Activated T-helper 9 cell treated with anti-CD3 and anti-CD28 coated beads, Interleukin-2, amount 50 U/mL, for 16 hours (primary cell): ENCODE measurements at places on chromosomes 2 and 18.
A peak's percentile ranks its signal among the peaks of the same experiment; 100 is the strongest.

GRCh38 chr2:187124529-187124928 lies 275.6 kb upstream of the ZSWIM2 start:
- DNase-seq, result no peak

DNA sequence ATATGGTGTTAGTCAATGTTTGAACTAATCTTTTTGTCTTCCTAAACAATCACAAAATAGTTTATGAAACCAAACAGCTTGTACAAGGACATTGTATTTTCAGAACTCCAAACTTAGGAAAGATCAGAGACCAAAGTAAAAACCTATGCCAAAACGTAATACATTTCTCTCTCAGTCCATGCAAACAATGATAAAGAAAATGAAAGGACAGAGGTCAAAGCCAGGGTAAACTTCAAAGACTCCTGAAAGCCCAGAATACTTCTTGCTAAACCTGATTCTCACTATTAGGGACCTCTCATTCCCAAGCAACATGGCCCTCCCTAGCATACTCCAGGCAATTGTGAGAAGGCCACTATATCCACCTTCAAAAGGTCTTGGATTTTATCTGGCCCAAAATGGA lies 105.1 kb upstream of the GALNT5 start:
- DNase-seq, result no peak

GRCh38 chr2:229087267-229087666 lies 183.8 kb downstream of the PID1 start:
- DNase-seq, result no peak

DNA sequence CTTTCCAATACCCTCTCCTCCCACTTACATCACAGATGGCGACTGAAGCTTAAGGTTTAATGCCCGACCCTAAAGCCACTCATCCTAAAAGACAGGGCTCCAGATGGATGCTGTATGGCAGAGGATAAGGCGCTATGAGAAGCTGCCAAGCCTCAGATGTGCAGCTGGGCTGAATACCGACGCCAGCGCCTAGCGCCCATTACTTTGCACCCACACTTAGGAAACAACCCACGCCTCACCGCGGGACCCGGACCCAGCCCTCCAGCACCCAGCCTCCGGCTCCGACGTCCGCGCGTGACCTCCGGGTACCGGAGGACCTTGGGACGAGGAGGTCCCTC lies 335 bp downstream of the TRAK2 start:
- DNase-seq, result no peak

DNA sequence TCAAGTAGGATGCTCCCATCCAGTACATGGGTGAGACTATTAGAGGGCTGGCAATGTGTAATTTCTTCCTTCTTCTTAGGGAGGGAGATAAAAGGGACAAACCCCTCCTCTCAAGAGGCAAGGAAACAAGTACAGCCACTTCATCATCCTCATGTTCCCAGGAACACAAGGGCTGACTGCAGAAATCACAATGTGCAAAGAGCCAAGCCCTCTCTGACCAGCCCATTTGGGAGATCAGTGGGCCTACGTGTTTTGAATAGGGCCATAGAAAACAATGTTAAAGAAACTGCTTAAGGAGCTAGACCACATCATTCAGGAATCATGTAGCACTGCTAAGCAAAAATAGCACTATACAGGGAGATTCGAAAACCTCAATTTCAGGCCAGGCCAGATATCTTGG lies 97.4 kb downstream of the ACTR2 start:
- no peak for DNase-seq

DNA sequence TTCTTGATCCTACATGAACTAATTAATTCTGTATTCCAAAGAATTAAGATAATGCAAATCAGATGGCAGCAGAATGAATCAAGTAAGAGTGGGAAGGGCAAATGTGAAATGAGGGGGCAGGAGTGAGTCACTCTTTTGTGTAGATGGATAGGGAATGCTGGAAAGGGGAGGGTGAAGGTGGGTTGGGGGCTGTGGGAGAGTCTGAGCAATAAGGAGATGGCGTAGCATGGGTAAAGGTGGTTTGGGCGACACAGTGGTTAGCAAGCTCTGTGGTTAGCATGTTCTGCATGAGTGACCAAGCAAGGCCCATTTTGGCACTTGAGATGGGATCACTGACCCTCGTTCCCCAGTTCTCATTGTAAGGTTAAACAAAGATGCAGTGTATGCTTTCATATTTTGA lies 20.4 kb downstream of the GPD2 start:
- DNase-seq, result no peak

- DNase-seq, result no peak
Observed at GRCh38 chr2:96113367-96113677, 3.0 kb downstream of the ADRA2B start.

DNA sequence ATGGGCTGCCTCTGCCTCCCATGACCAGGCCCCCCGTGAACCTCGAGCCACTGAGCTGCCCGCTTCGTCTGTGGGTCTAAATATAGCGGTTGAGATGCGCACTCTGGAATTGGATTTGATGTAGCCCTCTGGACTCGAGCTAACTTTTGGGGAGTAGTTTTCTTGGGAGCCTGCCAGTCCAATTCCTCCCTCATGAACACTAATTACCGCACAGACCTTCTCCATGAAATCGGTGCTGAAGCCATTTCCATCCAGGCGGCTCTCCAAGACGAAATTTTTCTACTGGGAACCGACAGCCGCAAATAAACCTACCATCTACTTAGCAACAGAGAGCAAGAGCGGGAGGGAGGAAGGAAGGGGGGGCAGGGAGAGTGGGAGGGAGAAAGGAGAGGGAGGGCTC lies 63.6 kb downstream of the CELF4 start:
- no peak for DNase-seq

GRCh38 chr2:99864561-99865553 lies 277.5 kb downstream of the AFF3 start:
- no peak for DNase-seq

DNA sequence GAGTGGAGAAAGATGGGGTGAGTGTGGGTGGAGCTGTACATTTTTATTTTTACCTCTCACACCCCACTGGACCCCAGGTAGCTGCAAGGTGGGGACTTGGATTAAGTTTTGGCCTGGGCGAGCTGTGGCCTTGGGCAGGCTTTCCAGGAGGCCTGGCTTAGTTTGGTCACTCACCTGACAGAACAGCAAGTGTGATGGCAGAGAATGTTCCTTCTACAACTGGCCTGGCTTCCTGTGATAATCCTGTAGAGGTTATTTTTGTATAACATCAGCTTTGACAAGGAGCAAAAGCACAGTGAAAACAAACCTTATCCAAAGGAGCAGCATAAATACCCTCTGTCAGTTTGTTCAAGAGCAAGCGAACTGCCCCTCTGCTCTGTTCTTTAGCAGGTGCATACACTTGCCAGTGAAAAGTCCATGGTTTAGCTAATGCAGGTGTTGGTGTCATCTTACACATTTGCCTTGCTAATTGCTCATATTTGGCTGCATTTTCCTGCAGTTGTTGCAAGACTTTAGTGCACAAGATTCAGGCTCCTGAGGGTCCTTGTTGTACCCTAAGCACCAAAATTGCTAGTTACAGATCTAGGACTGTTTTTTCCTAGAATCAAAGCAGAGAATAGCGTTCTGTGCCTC lies 6.3 kb downstream of the THNSL2 start:
- no peak for DNase-seq

DNA sequence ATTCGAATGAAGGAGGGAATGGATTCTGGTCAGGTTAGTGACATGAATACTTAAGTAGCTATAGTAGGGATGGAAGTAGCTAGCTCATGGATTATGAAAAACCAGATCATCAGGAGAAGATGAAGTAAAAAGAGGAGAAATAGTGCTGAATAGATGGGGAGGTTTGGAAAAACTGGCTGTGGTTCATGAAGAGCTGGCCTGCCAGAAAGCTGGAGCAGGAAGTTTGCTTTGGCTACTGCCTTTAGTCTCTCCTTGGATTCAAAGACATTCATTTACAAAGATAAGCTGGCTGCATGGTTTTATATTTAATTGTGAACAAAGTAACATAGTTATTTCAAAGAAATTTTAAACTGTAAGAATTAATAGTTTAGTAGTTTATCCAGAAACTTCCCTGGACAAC lies 567.0 kb downstream of the RIT2 start:
- DNase-seq, result no peak

DNA sequence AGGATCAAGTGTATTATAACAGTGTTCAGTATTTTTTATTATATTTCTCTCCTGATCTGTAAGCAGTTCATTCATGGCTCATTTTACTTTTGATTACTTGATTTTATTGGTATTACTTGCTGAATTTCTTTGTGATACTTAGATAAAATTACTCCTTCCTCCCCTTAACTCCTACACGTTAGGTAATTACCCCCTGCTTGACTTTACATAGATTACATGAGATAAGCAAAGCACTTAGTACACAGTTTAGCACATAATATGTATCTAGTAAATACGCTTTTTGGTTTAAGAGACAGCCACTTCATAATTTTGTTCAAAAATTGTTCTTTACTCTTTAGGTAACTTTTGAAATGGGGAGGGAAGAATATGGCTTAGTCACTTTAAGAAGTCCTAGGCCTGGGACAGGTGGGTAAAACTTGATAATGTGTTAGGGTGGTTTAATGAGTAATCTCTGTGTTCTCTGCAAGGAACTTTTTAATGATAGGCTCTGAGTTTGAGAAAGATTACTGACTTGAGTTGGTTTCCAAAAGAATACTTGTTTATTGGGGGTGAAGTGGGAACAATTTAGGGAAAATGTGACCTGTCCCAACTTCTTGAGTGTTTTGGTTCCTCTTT lies 80.9 kb downstream of the NCOA1 start:
- no peak for DNase-seq

DNA sequence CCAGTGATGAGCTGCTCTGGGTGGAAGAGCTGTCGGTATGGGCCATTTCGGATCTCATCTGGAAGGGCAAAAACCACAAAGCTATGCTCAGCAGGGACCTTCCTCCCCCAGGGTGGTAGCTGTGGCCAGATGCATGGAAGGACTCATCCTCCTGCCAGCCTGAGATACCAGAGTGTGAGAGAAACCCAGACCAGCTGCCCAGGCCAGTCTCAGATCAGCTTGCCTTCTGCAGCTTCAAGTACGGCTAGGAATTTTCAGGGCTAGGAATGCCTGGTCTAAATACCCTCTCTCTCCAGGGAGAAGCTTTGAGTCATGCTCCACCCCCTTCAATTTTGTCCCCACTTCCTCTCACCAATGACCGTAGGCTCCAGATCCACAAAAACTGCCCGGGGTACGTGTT lies 1.4 kb upstream of the TUBA4B start:
- DNase-seq, result no peak

- DNase-seq, result no peak
Observed at GRCh38 chr2:80050246-80050645, 254.3 kb downstream of the LRRTM1 start.

DNA sequence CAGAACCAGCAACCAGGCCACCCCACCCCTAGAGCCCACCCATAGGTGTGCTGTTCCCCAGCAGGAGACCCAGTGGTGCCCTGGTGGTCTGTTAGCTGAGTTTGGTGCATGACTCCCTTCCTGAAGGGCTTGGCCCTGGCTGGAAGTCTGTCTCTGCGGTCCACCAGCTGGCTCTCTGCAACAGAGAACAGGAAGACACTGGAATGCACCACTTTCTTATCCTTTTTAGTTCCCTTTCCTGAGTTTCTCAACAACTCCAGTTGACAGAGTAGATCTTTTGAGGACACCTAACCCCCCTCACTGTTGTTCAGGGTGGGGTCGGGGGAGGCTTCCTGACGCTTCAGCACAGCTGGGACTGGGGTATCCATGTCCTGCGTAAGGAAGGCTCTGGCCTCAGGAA lies 11.9 kb upstream of the RPL37A start:
- no peak for DNase-seq

- no peak for DNase-seq
Observed at GRCh38 chr2:56741601-56742102, 557.9 kb downstream of the CCDC85A start.

- DNase-seq, result no peak
Observed at GRCh38 chr2:38584881-38585280, 17.8 kb downstream of the HNRNPLL start.

DNA sequence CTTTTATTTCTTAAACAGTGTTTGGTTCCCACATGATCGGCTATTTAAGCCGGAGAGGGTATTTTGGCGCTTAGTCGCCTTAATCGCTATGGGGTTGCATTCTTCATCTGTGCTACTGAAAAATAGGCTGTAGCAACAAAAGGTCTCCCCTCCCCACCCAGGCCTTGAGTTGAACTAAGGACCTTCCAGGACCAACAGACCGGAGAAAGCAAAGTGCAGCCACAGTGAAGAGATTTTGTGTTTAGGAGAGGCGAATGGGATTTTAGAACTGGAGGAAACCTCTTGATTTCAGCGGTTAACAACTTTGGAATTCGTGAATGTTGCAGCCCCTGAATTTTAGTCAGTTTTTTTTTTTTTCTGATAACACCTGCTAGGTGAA lies 1.4 kb downstream of the ITGA6 start:
- DNase-seq, result no peak

GRCh38 chr2:127829845-127830246 lies 18.9 kb upstream of the WDR33 start:
- peak; percentile 38 for DNase-seq

DNA sequence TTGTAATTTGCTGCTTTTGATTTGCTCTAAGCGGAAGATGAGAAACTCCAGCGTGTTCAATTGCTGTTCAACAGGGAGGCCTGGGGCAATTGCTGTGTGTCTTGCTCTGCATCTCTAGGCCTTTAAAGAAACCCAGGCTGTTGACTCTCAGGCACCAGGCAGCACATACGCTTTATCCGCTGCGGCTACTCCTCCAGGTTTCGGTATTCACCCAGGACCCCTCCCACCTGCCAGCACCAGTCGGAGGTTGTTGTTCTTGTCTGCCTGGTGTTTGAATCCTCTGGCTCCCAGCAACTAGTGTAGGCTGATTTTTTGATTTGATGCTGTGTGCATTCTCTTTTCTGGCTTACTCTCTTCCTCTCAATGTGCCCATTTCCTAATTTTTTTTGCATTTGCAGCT lies 383.1 kb downstream of the TSN start:
- no peak for DNase-seq

- DNase-seq, result no peak
Observed at GRCh38 chr18:46268671-46269070, 164.5 kb downstream of the HAUS1 start.

- no peak for DNase-seq
Observed at GRCh38 chr2:240018071-240018750, 6.9 kb downstream of the NDUFA10 start.

- DNase-seq, result no peak
Observed at GRCh38 chr18:9984080-9984479, 70.3 kb downstream of the VAPA start.
